ENCODE measurements at places on chromosomes 4 and X. TPM values are rescaled to one million over a fixed set of nuclear protein-coding genes. Genes with fewer than 3 reads are reported as not detected.

GRCh38 chr4:130703211-130703935 is 1607.4 kb downstream of the C4orf33 start:
- DNase-seq, result no peak

- DNase-seq, result no peak
Measured at GRCh38 chr4:6901669-6902317, 7.8 kb upstream of the TBC1D14 start.

- no peak for DNase-seq
Measured at GRCh38 chrX:150570512-150570911, 2.1 kb downstream of the MTM1 start.

- DNase-seq, result no peak
Measured at GRCh38 chr4:5890063-5890727, 2.7 kb downstream of the CRMP1 start.

DNA sequence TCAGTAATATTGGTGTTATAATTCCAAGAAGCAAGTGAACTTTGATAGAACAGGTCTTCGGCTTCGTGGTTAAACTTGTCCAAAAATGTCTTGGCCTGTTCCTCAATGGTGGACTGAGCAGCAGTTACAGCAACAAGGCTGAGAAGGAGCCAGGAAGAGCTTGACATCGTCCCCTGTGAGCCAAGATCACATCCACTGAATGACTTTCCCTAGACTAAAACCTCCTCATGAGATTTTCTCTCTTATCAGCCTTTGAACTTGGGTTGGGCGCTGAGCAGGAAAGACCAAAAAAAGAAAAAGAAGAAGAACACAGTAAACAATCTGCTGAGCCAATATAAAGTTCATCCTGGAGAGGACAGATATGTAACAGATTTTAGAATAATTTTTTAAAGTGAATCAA is at the start of gene ACE2:
Gene ACE2 (minus strand): TSS at position 216 of the 400 bp plus-strand sequence. CDS start 49 bp downstream, at position 167.
- DNase-seq, result no peak

The ALAS2 gene
- not detected for total RNA-seq

DNA sequence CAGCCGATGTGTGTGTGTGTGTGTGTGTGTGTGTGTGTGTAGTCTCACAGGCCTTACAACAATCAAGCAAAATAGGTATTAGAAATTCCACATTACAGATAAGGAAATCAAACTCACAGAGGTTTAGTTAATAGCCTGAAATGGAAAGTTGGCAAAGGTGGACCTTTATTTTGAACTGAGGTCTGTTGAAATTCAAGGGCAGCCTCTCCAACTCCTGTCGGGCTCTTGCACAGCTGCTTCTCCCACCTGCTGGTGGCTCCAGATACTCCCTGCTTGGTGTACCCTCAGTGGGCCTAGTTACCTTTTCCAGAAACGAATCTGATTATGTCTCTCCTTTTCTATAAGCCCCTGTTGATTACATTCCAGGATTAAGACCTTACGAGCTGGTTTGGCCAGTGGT is 195.9 kb downstream of the MGST2 start:
- DNase-seq, result no peak

- DNase-seq, result no peak
Measured at GRCh38 chrX:17475449-17476217, 100.6 kb downstream of the NHS start.

DNA sequence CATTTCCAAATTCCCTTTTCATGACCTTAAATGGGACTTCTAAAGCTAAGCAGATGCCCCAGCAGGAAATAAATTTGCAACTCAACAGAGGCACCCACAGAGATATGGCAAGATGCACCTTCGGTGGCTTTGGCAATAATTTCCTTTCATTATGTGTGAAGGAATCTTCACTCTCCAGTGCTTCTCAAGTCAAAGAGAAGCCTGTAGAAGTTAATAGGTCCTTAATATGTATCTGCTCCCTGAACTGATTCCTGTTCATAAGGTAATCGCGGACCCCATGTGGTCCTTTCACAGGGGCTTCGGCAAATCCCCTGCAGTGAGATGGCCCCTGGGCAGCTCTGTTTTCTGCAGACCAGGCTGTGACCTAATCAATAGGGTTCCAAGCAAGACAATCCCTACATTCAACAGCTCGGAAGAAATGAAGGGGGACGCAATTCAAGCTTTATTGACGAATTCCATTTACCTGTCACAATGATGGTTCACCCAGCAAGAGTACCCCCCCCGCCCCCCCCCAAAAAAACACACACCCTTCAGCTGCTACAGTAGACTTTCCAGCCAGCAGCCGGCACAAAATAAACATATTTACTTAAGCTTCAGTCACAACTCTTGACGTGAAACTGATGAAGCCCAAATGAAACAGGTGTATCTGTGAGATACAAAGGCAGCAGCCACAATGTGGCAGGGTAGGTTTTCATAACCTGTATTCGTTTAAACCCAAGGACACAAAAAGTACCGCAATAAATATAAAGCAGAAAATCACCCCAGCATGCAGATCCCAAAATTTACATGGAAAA is 35.3 kb downstream of the FAT1 start:
- no peak for DNase-seq

- no peak for DNase-seq
Measured at GRCh38 chr4:54093324-54094240, 6.4 kb upstream of the GSX2 start.

The SSX3 gene
- not detected for total RNA-seq
